Activated naive CD8-positive, alpha-beta T cell treated with anti-CD3 and anti-CD28 coated beads, Interleukin-2, amount 10 ng/mL, durations not matched to agents 7 days and 5 days (primary cell): ENCODE measurements at places on chromosomes 2 and 18.

GRCh38 chr18:27136208-27136535, 48.9 kb downstream of the CHST9 start:
- no peak for DNase-seq

- no peak for DNase-seq
Observed at GRCh38 chr2:85890522-85891176, 1.9 kb upstream of the ST3GAL5 start.

GRCh38 chr2:190599073-190599472, 49.8 kb upstream of the NAB1 start:
- no peak for DNase-seq

DNA sequence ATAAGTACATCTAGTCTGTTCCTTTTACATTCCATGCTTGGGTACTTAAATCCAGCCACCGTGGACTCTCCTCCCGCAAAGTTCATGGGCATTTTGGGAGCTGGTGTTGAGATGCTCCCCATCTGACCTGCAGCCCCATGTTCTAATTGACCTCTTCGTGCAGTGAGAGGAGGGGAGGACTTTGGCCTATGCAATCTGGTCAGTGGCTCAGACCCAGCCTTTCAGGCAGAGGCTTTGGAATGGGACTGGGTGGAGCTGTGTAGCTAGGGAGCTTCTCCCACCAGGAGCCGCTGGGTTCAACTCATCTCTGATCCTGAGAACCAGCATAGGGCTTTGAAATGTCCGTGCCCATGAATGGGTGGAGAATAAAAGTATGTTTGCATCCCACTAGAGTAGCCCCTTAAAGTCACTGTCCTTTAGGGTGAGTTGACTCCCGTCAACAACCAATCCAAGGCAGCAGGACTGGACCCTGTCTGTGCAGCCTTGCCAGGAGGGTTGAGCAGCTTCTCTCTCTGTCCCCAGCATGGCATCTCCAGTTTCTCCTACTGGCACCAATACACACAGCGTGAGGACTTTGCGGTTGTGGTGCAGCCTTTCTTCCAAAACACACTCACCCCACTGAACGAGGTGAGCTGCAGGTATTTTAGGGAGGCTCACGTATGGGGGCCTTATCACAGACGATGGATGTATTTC, 120.0 kb upstream of the PPP1CB start:
- DNase-seq: no peak

- no peak for DNase-seq
Observed at GRCh38 chr2:167816874-167817290, 430.5 kb downstream of the STK39 start.

- DNase-seq: no peak
Observed at GRCh38 chr18:27713738-27714095, 463.2 kb downstream of the CDH2 start.

GRCh38 chr2:168679081-168679480, 123.4 kb upstream of the NOSTRIN start:
- no peak for DNase-seq

DNA sequence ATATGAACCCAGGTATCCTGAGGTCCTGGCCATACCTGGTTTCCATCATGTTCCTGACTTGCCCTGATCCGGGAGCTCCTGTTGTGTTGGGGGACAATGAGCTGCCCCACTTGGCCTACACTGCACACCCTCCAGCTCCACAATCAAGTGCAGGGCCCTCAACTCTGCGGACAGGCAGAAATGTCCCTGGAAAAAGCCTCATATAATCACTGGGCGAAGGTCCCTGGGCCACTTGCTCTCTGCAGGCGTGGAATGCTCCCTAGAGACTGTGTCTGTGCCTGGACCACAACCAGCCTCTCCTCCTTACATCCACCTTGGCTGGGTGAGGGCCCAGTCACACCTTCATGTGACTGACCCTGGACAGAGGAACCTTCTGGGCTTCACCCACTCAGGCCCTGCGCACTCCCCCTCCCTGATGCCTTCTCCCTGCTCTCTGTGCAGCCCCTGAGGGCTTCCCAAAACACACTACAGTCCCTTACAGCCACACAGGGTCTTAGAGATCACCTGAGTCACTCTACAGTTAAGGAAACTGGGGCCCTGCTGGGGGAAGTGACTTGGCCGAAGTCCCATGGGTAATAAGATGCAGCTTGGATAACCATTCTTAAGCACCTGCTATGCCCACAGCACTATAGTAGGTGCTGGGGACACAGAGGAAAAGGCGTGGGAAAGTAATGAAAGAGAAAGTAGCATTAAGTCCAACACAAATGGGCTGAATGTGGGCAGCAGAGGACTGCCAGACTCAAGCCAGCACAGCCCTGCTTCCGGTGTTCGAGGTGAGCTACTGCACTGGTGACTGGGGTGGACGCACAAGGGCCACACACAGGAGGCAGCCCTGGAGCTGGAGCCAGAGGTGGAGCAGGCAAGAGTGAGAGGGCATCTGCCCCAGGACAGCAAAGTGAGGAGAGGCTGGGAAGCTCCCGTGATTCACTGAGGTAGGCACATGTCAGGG, 9.8 kb downstream of the BOLA3 start:
- DNase-seq: no peak

- no peak for DNase-seq
Observed at GRCh38 chr2:231315896-231316295, 79.6 kb upstream of the B3GNT7 start.

DNA sequence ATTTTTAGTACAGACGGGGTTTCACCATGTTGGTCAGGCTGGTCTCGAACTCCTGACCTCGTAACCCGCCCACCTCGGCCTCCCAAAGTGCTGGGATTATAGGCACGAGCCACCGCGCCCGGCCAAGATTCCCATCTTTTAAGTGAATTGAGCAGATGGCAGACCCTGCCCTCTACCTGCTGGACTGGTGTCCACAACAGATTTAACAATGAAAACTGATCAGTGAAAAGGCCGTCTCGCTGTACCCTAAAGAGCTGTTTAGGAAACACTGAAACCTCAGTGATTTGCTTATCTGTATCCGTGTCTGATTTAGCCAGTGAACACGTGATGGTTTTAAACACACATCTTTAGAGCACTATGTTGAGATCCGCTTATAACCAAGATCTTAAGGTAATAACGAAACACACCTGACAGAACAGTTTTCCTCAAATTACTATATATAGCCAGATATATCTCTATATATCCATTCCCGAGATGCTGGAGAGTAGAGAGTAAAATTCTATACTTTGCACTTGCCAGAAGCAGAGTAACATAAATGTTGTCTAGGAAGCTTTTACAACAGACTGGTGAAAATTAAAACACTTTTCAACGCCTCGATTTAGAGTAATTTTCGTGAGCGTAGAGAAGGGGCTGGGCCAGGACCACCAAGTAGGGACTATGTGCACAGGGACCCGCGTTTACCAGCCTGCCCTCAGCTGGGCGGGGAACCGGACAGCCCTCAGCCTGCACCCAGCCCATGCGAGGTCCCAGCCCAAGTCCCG, 594 bp downstream of the FAM161A start:
- no peak for DNase-seq

DNA sequence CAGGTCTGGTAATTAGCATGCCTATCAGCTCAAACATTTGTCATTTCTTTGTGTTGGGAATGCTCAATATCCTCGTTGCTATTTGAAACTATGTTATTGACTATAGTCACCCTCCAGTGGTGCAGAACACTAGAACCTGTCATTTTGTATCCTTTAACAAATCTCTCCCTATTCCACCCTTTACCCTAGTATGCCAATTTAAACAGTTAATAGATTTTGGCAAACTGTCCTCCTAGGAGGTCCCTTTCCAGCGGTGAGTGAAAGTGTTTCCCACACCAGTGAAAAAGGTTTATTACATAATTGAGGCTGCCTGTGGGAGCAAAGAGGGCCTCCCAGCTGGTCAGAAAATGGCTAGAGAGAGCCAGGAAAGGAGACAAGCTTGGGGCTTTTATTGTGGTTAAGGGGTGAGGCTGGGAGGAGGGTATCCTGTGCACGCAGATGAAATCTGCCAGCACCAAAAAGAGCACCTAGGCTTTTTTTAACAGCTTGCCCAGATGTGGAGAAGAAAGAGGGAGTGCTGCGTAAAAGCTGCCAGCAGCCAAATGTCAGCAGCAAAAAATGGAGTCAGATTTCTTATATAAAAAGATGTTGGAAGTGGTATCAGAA, 1.8 kb upstream of the DRC1 start:
- DNase-seq: no peak

- no peak for DNase-seq
Observed at GRCh38 chr2:129056959-129057317, 738.3 kb upstream of the HS6ST1 start.

DNA sequence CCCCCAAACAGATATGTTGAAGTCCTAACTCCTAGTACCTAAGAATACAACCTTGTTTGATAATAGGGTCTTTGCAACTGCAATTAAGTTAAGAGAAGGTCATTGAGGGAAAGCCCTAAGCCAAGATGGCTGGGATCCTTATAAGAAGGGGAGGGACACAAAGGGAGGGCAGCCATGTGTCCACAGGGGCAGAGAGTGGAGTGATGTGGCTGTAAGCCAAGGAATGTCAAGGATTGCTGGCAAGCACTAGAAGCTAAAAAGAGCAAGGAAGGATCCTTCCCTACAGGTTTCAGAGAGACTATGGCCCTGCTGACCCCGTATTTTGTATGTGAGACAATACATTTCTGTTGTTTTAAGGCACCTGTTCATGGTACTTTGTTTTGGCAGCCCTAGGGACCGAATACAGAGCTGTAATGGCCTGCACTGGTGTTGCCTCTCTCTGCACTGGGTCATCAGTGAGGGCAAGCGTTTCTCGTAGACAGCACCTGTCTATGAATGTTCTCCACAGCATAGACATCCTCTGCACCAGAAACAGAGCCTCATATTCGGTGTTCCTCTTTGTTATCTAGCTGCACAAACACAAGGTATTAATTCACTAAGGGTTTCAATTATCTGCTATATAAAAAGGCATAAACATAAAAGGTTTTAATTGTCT, 75.4 kb upstream of the AQP4 start:
- no peak for DNase-seq

DNA sequence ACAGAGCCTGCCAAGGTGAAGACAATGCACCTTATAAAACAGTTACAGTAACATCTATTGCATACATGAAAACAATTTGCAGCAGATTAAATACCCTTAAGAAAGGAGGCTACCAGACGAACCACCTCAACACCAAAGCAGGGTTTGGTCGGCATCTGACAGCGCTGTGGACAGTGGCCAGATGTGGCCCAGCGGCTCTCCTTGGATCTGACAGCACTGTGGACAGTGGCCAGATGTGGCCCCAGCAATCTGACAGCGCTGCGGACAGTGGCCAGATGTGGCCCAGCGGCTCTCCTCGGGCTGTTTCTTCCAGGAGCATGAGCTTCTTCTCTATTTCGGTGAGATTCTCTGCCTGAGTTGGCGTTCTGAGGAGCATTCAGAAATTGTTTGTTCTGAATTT, 211.6 kb downstream of the ANKRD30B start:
- no peak for DNase-seq

DNA sequence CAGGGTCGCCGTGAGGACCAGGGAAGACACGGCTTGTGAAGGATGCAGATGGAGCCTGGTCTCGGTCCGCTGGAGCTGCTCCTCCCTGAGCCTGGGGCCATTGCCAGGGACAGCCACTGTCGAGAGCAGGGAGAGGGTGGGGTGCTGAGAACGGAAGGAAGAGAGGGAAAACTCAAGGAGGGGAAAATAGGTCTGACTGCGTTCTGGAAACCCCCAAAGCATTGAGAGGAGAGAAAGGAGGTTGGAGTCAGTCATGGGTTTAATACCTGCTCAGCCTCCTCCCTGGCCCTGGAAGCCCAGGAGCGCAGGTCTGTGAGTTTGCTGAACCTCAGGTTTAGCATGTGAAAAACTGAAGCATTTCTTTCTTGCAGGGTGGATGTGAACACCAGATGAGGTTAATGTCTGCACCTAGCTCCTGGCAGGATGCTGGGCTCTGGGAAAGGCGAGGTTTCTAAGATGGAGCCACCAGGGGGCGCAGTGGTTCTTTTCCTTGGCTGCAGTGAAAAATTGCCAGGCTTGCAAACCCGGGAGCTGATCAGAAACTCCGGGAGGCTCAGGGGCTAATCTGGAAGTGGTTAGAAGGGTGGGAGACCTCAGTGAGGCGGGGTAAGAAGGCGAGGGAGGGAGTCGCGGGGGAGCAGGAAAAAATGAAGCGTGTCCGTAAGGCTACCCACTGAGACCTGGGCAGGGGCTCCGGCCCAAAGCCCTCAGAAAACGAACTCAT, 33.6 kb upstream of the RNF149 start:
- peak; percentile 77 for DNase-seq

DNA sequence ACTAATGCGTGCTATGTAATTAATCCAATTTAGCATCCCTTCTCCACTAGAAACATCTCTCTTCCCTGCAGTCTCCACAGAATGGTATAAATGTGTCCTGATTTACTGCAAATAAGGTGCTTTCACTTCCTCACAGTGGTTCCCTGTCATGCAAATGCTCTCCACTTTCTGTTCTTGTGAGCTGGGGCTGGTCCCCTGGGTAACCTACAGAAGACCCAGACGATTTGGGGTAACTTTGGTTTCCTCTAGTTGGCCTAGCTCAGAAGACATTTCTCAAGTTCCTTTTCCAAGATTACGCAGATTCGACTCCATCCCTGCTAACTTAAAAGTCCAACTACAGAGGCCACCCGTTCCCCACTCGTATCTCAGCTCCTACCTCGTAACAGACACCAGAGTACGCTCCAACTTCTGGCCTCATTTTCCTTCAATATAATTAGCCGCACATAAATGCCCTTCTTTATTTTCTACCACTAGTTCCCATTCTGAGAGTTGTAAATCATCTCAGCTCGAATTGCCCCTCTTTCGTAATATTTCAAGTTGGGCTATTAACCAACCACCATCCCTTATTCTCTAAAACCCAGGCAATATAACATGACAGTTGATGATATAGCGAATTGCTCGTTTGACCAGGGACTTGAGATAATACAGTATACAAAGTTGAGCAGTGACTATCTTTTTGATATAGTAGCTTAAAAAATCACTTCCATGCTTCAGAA, 28.8 kb upstream of the NEDD4L start:
- no peak for DNase-seq
